ENCODE measurements at places on chromosomes 3 and 15.

DNA sequence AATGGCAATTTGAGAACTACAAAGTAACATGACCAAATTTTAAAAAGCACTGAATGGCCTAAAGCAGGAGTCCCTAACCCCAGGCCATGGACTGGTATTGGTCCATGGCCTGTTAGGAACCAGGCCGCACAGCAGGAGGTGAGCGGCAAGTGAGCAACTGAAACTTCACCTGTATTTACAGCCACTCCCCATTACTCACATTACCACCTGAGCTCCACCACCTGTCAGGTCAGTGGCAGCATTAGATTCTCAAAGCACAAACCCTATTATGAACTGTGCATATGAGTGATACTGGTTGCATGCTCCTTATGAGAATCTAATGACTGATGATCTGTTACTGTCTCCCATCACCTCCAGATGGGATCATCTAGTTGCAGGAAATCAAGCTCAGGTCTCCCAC, 48.8 kb downstream of the SENP7 start:
- DNase-seq, result no peak

DNA sequence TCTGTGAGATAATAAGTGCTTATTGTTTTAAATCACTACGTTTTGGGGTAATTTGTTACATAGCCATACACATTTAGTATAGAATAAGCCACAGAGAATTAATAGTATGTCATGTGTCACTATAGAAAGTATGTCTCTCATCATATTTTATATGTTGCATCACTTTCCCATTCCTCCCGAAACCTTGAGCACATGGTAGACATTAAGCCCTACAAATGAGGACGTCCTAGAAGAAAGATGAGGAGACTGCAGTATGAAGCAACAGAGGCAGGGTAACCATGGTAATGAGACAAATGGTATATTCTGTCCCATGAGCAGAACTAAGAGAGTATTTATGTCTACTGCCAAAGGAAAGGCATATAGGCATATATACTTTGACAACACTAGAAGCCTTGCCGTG, 720.2 kb downstream of the ROBO1 start:
- no peak for DNase-seq

- DNase-seq, result no peak
Measured at GRCh38 chr3:123085293-123085931, 18.6 kb downstream of the PDIA5 start.

- DNase-seq, result no peak
Measured at GRCh38 chr3:101148001-101148400, 154.8 kb upstream of the ABI3BP start.

DNA sequence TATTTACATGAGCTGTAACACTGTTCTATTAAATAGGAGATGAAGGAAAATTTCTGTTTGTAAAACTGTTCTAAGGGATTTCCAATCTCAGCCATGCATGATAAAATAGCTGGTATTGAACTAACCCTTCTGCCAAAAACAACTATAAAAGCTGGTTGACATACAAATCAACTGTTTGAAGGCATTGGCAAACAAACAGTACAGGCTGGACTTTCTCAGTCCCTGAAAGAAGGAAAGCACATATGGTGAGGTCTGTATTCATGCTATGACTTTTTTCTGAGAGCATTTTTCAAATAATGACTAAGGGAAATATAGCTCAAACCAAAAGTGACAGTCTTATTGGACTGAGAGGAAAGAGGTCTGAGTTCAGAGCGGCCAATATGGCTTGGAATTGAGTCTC, 117.0 kb upstream of the CCDC54 start:
- DNase-seq, result no peak

DNA sequence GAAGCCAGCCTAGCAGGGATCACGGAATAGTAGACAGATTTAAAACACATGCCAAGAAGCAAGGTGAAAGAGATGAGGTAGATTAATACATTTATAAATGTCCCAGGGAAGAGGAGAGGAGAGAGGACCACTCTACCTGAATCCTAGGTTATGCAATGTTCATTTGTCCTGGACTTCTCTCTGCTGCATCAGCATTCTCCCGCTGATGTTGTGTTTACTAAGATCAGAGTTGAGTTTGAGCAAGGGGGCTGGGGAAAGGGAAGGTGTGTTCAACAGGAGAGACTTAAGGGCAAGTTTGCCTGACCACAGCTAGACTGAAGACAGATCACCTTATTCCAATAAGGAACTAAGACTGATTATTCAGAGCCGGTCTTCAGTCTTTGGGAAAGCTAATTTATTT, 1.1 kb upstream of the KPNA1 start:
- no peak for DNase-seq

GRCh38 chr3:118578559-118578958, 456.1 kb downstream of the IGSF11 start:
- DNase-seq, result no peak

- no peak for DNase-seq
Measured at GRCh38 chr3:102290241-102290640, 144.6 kb upstream of the ZPLD1 start.

DNA sequence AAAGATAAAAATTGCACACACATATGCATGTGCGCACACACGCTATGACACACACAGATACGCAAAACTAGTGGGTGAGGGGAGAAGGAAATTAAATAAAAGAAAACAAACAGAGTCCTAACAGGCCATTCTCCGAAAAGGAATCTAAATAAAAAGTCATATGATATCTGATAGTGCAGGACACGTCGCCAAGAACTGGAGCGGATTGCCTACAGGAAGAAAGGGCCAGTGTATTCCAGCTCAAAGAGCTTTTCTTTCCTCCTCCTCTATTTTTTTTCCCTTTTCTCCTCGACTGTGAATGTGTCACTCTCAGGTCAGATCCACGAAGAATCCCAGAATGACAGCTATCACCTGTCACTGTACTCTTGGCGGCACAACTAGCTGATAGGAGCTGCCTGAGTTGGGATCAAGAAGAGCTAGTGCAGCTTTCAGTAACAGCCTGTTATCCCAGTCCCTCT, 157.8 kb downstream of the TIGIT start:
- no peak for DNase-seq

GRCh38 chr15:75508840-75509532, 57.5 kb upstream of the SIN3A start:
- DNase-seq, result peak; percentile 4

DNA sequence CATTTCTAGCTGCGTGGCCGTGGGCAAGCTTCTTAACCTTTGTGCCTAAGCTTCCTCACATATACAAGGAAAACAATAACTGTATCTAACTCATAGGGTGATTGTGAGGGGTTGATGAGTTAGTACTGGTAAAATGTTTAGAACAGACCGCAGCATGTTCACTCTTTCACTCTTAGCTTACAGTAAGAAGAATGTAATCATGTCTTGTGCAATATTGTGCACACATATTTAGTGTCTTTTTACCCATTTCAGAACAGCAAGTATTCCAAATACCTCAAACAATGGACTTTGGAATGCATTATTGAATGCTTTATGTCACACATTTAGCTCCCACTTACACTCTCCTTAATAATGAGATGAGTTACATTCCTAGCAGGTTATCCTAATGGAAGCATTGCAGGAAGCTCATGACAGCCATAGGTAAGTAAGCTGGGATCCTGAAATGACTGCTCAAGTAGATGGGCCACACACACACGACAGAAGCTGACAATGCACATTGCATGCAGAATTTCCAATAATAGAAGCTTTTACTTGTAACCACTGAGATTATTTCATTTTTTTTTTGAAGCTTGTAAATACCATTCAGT, 468.9 kb upstream of the WNT5A start:
- no peak for DNase-seq

- no peak for DNase-seq
Measured at GRCh38 chr15:37550360-37551024, 383.9 kb upstream of the TMCO5A start.

DNA sequence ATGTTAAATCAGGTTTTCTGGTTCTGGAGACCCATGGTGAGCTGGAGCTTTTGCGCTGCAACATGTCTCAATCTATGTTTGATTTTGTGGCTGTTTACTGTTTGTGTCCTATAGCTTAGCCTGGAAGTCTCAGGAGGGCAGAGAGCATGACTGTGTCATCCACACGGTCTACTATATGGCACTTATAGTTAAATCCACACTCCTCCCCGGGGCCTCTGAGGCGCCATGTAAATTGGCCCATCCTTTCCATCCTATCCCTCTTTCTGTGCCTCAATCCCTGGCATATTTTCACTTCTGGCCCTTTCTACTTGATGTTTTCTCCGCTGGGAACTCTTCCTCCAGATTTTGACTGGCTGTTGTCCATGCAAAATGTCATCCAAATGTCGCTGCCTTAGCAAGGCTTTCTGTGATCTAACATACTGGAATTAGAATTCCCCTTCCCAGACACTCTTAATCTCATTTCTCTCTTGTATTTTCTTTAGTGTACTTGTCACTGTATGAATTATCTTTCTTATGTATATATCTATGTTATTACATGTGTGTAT, 560.8 kb upstream of the RGMA start:
- no peak for DNase-seq

- DNase-seq, result no peak
Measured at GRCh38 chr15:41773332-41773728, 954 bp upstream of the MAPKBP1 start.

DNA sequence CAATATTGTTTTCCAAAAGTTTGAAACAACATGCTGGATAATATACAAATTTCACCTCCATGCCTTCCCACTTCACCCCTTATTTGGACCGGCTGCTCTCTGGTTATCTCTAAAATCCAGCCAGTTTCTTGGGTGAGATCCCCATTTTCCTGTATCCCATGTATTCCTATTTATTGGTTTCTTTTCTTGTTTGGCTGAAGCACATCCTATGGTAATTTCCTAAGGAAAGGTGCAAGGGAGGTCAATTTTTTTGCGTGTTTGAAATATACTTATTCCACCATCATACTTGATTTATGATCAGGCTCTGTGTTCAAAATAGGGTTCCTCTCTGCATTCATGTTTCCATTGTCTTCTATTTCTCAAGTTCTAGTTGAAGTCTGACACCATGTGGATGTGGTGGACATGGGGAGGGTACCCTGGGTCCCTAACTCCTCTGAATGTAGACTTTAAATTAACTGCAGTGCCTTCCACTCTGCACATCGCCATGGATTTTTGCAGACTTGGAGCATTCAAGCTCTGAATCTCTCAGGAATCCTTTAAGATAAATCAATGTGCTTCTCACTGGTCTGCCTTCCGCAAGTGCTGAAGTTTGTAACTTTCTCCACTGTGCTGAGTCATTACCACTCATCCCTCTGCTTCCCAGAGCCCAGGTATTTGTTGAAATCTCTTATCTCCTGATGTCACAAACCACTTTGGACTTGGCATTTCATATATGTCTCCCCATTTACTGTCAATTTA, 52.1 kb upstream of the TLE3 start:
- no peak for DNase-seq

DNA sequence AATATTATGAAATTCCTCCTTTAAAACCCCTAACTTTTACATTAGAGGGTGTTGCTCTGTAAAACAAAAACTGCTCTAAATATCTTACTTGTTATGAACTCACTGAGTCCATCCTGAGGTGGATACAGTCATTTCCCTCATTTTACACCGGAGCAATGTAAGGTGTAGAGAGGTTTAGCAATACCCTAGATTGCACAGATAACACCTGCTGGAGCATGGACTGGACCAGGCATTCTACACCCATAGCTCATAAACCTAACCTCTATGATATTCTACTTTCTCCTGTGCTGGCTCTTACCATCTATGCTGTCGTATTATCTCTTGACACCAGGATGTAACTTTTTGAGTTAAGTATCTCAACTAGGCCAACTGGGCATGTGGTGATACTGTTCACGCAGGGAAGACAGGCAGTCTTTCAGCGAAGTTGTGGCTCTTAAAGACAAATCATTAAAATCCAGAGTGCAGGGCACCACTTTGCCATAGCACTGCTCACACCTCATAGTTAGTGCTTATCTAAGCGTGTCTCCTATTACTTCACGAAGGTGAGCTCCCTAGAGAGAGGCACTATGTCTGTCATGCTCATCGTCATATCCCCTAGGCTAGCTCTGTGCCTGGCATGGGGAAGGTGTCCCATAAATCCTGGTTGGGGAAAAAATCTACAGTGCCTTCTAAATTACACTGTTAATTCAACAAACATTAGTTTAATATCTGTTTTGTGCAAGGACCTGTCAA, 100.1 kb upstream of the SLC2A2 start:
- DNase-seq, result no peak

GRCh38 chr3:136350557-136350956, 100.4 kb downstream of the PCCB start:
- no peak for DNase-seq

DNA sequence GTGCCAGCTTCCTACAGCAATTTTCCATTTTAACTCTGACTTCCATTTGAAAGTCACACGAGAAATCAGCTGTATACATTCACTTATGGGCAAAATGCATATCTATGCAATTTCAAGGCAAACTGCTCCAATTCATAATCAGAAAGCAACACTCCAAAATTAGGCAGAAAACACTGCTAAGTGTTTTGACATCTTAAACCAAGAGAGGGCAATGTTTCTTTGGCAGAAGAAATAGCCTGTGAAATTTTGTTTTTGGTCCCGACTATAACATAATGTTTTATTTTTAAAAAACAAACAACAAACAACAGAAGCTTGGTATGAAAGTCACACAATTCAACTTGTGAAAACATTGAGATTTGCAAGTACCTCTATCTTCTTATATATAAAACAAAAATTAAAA, 42.6 kb downstream of the GOLIM4 start:
- no peak for DNase-seq

- DNase-seq, result no peak
Measured at GRCh38 chr15:74234598-74234875, 1.6 kb upstream of the CCDC33 start.

DNA sequence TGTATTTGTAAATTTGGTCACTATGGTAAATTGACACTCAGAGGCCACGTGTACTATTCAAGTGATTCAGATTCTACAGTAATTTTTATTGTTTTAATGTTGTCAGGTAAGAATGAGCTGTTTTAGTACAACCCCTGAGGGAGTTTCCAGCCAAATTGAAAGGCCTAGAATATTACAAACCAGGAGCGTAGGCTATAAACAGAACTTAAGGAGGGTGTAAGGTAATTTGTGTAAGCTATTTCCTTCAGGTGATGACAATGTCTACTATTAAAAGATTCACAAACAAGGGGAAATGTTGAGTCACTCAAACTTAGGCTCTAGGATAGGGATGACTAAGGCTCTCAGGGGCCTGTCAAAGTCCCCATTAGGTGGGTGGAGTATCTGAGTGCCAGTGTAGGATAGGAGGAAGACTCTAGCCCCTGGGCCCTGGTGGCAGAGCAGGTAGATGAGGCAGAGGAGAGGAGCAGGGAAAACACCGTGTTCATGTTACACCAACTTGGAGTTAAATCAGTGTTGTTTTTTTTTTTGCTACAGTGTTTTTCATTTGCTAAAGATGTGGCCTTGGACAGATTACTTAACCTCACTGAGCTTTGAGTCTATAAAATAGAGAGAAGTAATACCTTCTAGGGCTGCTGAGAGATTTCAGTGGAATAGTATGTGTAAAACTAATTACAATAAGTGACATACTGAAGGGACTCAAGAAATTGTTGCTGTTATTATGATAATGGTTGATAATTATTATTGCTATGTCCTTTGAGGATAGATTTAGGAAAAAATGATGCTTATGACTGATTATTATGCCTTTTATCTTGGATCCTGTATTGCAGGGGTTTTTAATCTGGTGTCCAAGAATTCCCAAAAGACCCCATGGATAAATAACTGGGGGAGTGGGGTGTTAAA, 10.3 kb downstream of the TM4SF1 start:
- DNase-seq, result no peak
